Stimulated activated CD4-positive, alpha-beta T cell treated with anti-CD3 and anti-CD28 coated beads, Interleukin-1b, Interleukin-23, amount 100 ng/mL, for 4 hours (primary cell): ENCODE measurements at places on chromosomes 11 and 22.

GRCh38 chr11:48043991-48044512, 63.7 kb downstream of the PTPRJ start:
- no peak for DNase-seq

DNA sequence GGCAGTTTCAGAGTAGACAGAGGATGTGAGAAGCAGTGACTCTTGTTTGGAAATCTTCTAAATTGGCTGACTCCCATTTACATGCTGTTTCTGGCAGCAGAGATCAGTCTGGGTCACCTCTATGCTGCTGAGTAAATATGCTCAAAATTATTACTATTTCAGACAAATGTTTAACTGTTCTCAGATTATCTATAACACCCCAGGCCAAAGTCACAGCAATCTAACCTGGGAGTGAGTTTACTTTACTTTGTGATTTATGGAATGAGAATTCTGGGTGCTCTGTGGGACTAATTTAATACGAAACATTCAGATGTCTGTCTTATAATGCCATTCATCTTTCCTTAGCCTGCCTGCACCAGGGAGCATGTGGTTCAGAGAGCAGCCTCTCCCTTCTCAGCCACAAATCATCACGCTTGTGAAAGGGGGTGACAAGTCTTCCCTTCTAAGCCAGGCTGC, 282.5 kb upstream of the MPPED2 start:
- no peak for DNase-seq

GRCh38 chr22:29393019-29393608, 4.7 kb upstream of the AP1B1 start:
- DNase-seq, result no peak

- DNase-seq, result peak; percentile 60
These were observed 3.6 kb downstream of the AHNAK start for GRCh38 chr11:62542750-62543567.

DNA sequence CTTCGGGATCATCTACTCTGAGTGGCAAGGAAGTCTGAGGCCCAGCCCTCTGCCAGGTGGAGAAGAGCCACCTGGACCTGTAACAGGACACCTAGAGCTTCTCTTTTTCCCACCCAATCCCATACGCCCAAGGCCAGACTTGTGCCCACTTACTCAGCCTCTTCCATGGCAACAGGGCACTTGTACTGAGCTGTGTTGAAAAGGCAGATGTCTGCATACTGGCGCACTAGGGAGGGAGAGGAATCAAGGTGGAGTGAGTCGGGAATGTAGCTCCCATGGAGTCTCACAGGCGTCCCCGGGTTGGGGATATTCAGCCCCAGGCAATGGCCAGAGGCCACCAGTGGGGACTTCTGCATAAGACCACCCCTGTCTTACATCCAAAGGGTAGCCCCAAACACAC, 36.1 kb downstream of the TPBGL start:
- no peak for DNase-seq

- no peak for DNase-seq
These were observed 14.2 kb downstream of the ZBTB44 start for GRCh38 chr11:130300567-130300966.

GRCh38 chr22:49124608-49125007, 703.1 kb downstream of the BRD1 start:
- DNase-seq, result no peak

- DNase-seq, result no peak
These were observed 552 bp downstream of the CNIH2 start for GRCh38 chr11:66278363-66279091.

DNA sequence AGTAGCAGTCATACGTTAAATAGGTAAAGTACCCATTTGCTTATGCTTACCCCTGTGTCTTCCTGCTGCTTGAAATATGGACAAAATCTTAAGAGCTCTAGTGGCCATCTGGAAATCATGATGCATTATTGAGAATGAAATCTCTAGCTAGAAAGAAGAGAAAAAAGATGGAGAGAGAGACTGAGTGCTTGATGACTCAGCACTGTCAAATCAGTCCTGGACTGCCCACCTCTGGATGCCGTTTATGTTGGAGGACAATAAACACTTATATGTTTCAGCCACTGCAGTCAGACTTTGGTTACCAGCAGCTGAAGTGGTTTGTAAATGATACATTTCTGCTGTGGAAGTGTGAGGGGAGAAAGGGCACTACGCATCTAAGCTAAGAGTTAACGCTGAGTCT, 3.6 kb downstream of the OR8B4 start:
- no peak for DNase-seq
